ENCODE measurements at places on chromosomes 6 and 20. TPM values are rescaled to one million over a fixed set of nuclear protein-coding genes. Genes with fewer than 3 reads are reported as not detected.

Gene WFDC2
- 2.4 TPM for total RNA-seq

Gene CD24
- 95.1 TPM for total RNA-seq

Gene KCNG1
- total RNA-seq: 45.9 TPM

Gene CPNE5
- total RNA-seq: 0.29 TPM

Gene MICB
- total RNA-seq: 4.1 TPM

Gene NRN1
- 1.0 TPM for total RNA-seq

Gene FNDC1
- total RNA-seq: 8.6 TPM

Gene SUN5
- not detected for total RNA-seq

All from astrocyte (in vitro differentiated cells and primary cell).